Aorta (tissue), 5 donors: ENCODE measurements at places on chromosomes 2 and 18. TPM values are rescaled to one million over a fixed set of nuclear protein-coding genes. Genes with fewer than 3 reads are reported as not detected.
A peak's percentile ranks its signal among the peaks of the same experiment; 100 is the strongest.

CAPN13 gene
- not detected for total RNA-seq

AGXT gene
- not detected for total RNA-seq

STARD6 gene
- not detected for total RNA-seq

AGBL5 gene
- 15.0 TPM for total RNA-seq

PDE6D gene
- total RNA-seq: 26.2 TPM

CDH19 gene
- total RNA-seq: 9.6 TPM

DOK6 gene
- total RNA-seq: 5.7 TPM

GRCh38 chr2:117957616-117958015 is 56.3 kb downstream of the CCDC93 start:
- DNase-seq: no peak
- no peak overlapping the region for H3K27ac ChIP-seq
- H3K27me3 ChIP-seq: no peaks in the 10 kb centered on the region
- peaks cover 5% of the 10 kb centered on the region for H3K4me1 ChIP-seq
- H3K36me3 ChIP-seq: peaks cover 10% of the 10 kb centered on the region
- no peak overlapping the region for H3K4me3 ChIP-seq

DNA sequence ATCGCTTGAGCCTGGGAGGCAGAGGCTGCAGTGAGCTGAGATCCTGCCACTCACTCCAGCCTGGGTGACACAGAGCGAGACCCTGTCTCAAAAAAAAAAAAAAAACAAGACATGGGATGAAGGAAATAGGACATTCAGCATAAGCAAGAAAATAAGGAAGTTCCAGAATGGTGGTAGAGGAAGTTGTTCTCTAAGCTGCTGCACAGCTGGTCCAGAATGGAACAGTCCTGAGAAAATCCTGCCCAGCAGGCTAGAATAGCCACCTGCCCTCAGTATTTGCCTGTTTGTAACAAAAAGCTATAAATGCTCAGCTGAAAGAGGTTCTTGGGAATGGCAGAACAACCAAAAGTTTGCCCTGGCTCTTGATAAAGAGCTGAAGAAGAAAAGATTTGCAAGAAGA is 11.1 kb upstream of the MAPRE3 start:
- no peaks in the 10 kb centered on the region for H3K36me3 ChIP-seq
- no peaks in the 10 kb centered on the region for H3K27me3 ChIP-seq
- DNase-seq: no peak
- no peak overlapping the region for H3K4me3 ChIP-seq
- no peak overlapping the region for H3K27ac ChIP-seq

- peak; percentile 63 for DNase-seq
- H3K27me3 ChIP-seq: no peaks in the 10 kb centered on the region
- H3K4me1 ChIP-seq: no peaks in the 10 kb centered on the region
These were observed 109.1 kb downstream of the HDAC4 start for GRCh38 chr2:239291475-239292350.

DNA sequence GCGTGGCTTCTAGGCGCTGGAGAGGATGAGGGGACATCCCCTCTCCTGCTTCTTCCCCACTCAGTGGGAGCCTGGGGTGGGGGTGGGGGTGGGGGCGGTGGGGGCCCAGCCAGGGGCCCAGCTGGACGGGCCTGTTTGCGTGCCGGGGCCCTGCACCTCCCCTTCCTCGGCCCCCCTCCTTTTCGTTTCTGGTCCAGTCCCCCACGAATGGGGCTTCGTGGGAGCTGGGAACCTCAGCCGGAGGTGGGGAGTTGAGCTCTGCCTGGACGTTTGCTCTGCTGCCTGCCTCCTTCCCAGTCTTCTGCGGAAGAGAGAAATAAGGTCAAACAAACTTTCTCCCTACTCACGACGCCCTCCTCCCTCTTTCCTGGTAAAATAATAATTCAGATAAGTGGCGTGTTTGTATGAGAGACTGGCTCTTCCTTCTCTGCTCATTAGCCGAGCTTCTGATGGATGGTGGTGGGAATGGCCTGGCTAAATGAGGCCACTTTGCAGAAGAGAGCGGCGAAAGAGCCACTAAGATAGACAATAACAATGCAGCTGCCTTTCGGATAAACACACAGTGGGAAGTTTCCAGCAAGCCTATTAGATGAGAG is 782 bp downstream of the MTA3 start:
- H3K4me3 ChIP-seq: peak overlapping the region; percentile 95
- no peaks in the 10 kb centered on the region for H3K36me3 ChIP-seq
- no peaks in the 10 kb centered on the region for H3K27me3 ChIP-seq
- peak; percentile 51 for DNase-seq

- H3K4me1 ChIP-seq: no peaks in the 10 kb centered on the region
- no peak overlapping the region for H3K4me3 ChIP-seq
- DNase-seq: no peak
- H3K27ac ChIP-seq: no peak overlapping the region
- no peaks in the 10 kb centered on the region for H3K27me3 ChIP-seq
These were observed 1053.5 kb upstream of the FAM98A start for GRCh38 chr2:34652636-34653035.

DNA sequence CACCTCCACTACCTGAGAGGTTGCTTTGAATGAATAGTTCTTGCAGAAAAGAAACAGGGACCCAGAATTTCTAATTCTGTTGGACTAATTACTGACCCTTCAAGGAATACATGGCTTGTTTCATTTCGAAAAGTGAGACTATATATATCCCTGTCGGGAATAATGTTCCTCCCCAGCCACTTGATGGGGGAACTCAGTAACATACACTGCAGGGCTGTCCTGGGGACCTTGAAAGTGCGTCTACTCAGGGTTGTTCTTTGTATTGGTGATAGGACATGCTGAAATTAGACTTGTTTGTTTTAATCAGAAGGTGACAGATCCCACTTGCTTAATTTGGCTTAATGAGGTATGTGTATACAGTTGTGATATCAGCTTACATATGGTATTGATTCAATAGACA is 25.5 kb downstream of the MGAT5 start:
- no peaks in the 10 kb centered on the region for H3K36me3 ChIP-seq
- no peaks in the 10 kb centered on the region for H3K27me3 ChIP-seq
- no peaks in the 10 kb centered on the region for H3K4me1 ChIP-seq
- no peak for DNase-seq

GRCh38 chr18:57534511-57534909 is 52.0 kb downstream of the FECH start:
- no peaks in the 10 kb centered on the region for H3K36me3 ChIP-seq
- H3K27ac ChIP-seq: no peak overlapping the region
- H3K27me3 ChIP-seq: no peaks in the 10 kb centered on the region
- no peak overlapping the region for H3K4me3 ChIP-seq
- no peak for DNase-seq
- H3K4me1 ChIP-seq: no peaks in the 10 kb centered on the region

- no peak overlapping the region for H3K27ac ChIP-seq
- H3K4me3 ChIP-seq: no peak overlapping the region
- H3K4me1 ChIP-seq: no peaks in the 10 kb centered on the region
- no peaks in the 10 kb centered on the region for H3K36me3 ChIP-seq
- DNase-seq: no peak
- no peaks in the 10 kb centered on the region for H3K27me3 ChIP-seq
These were observed 974.3 kb upstream of the CELF4 start for GRCh38 chr18:38539856-38540255.
